ENCODE measurements at places on chromosomes 5 and 9.

- no peak for DNase-seq
Measured at GRCh38 chr9:120319452-120319851, 260.5 kb downstream of the CDK5RAP2 start.

DNA sequence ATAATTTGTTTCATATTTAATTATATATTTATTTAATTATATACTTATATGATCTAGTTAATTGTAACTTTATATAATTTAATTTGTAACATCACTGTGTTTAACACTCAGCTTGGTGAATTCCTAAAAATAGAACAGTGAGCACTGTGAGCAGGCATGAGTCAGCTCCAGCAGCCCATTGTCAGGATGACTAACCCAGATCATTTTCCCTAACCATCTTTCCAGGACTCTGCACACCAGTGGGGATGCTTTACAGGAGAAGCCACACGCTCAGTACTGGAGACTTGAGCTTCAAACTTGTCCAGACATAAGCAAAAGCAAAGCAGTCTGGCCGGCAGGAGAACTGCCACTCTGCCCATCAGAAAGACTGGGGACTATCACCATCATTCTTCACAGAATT, 446.2 kb upstream of the TRPC7 start:
- no peak for DNase-seq

DNA sequence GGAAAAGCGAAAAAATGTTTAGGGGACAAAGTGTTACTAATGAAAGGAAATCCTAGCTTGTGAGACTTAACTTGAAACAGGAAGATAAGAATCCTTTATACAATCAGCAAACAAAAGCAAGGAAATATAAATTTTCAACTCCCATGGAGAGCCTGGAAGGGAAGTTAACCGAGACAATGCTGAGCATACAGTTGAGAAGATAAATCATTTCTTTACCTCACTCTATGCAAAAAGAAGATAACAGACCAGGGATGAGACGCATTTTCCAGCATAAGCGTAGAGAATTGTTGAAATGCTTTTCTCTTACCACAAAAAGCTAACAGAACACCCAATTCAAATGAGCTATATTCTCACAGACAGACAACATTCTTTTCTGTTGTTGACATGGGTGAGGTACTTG, 309.6 kb downstream of the CWC27 start:
- DNase-seq = no peak

- DNase-seq = no peak
Measured at GRCh38 chr5:76069061-76069735, 14.0 kb upstream of the SV2C start.
